GM12878 (cell line): ENCODE measurements at places on chromosomes 3 and 15. TPM values are rescaled to one million over a fixed set of nuclear protein-coding genes. Genes with fewer than 3 reads are reported as not detected.

GRCh38 chr15:74917676-74918075, 11.0 kb upstream of the FAM219B start:
- no peak overlapping the region for H3K27ac ChIP-seq
- no peak for DNase-seq
- no peak overlapping the region for H3K4me3 ChIP-seq
- H3K4me1 ChIP-seq: no peaks in the 10 kb centered on the region

DNA sequence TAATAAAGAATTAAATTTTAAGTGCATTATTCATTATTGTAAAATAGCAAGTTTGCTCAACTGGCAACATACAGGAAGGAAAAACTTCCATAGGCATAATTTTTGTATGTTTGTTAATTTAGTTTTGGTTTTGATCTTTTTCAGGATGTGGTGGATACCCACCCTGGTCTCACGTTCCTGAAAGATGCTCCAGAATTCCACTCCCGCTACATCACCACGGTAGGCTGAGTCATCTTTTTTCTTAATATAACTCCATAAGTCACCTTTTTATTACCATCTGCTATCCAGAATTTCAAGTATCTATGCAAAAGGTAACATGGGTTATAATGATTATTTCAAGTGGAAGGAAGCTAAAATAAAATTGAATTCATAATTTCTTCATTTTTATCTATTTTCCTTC, 104.8 kb downstream of the PPP2R3A start:
- H3K4me1 ChIP-seq: no peaks in the 10 kb centered on the region
- H3K4me3 ChIP-seq: no peak overlapping the region

- H3K27ac ChIP-seq: peak within 1 kb of the TSS; percentile 68
- H3K36me3 ChIP-seq: no peaks in the 10 kb centered on the region
- no peaks in the 10 kb centered on the region for H3K27me3 ChIP-seq
- H3K4me3 ChIP-seq: peak within 1 kb of the TSS; percentile 65
- peaks cover 17% of the 10 kb centered on the region for H3K4me1 ChIP-seq
Observed at GRCh38 chr3:185552358-185552877, at the start of gene LIPH. Gene LIPH (minus strand): TSS chr3:185552588. CDS start chr3:185552471, 117 bp downstream.

Gene PIERCE2
- 0.48 TPM in 1 of 2 replicates, not detected in the other for total RNA-seq

Gene PRSS50
- not detected in 2 replicates for total RNA-seq

Gene RTP3
- total RNA-seq: not detected in 2 replicates

GRCh38 chr3:118267588-118267987, 767.1 kb downstream of the IGSF11 start:
- H3K27ac ChIP-seq: no peak overlapping the region
- H3K4me1 ChIP-seq: no peaks in the 10 kb centered on the region

DNA sequence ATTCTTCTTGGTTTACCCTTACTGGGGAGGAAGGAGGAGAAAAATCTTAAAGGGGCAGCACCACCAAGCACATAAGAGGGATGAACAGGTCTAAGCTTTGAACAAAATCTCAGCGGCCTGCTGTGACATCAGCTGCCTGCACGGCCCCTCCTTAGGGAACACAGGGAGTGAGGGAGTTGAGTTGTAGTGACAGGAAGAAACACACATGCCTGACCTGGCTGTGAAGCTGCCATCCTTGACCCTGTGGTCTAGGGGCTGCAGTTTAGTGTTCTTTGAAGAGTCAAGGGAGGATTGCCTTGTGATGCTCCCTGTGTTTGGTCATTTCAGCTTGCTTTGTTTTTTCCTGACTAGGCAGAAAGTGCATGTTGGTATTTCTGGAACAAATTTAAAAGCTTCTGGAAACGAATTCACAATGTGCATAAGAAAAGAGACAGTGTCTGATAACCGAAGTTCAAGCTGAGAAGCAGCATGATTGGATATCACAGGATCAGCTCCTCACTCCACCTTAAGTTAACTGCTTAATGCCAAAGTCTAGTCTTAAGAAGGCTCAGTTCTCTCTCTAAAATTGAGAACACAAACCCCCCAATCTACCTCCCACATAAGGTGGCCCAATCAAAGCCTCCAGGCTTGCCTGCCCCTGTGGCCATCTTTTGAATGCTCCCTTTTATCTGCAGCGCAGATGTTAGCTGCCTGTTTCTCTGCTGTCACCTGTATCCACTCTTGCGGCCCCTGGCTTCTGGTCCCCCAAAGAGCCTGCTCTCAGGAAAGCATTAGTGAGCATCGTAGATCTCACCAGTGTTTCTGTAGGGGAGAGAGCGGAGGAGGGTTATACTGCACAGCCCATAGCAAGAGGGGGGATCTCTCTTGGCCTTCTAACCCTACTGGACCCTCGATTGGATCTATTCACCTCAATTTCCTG, 82.2 kb downstream of the SCN11A start:
- no peaks in the 10 kb centered on the region for H3K36me3 ChIP-seq
- H3K4me3 ChIP-seq: no peak overlapping the region
- no peaks in the 10 kb centered on the region; the same call in 1 of the 2 replicates for H3K27me3 ChIP-seq
- no peak overlapping the region for H3K27ac ChIP-seq
- DNase-seq: no peak

Gene FURIN
- 36.9 and 39.9 TPM in 2 replicates for total RNA-seq

Gene C15orf61
- total RNA-seq: 6.2 and 7.4 TPM in 2 replicates

Gene KIF23
- 40.6 and 43.1 TPM in 2 replicates for total RNA-seq

- DNase-seq: no peak
- H3K27ac ChIP-seq: no peak overlapping the region
- no peak overlapping the region for H3K4me3 ChIP-seq
- H3K4me1 ChIP-seq: no peaks in the 10 kb centered on the region; the same call in 1 of the 2 replicates
- peaks cover 2% of the 10 kb centered on the region; the same call in 1 of the 2 replicates for H3K36me3 ChIP-seq
- H3K27me3 ChIP-seq: no peaks in the 10 kb centered on the region
Observed at GRCh38 chr3:149639093-149639486, 18.7 kb downstream of the WWTR1 start.

DNA sequence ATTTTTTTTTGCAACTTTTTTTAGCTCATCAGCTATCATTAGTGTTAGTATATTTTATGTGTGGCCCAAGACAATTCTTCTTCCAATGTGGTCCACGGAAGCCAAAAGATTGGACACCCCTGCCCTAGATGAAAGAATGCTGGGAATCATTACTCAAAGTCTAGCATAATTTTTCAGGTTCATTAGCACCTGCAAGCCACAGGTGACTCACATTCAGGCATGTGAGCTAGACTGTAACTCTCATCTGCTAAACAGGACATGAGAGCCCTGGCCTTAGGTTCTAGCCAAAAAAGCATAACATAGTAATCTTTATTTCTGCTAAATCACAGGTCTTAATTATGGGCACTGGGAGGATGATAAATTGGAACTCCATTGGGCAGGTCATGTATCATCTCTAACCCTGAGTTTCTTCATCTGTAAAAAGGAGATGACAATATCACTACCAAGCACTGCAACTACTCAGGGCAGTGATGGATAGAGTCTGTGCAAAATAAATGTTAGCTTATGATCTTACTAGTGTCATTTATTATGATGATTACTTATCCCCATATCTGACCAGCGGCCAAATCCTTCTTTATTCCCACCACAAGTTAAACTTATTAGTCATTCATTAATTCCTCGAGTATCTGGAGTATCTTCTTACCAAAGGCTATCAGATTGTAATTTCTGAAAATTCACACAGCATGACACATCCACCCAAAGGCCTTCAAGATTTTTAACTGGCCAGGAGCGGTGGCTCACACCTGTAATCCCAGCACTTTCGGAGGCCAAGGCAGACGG, 125.0 kb downstream of the PLD1 start:
- H3K4me3 ChIP-seq: no peak overlapping the region
- H3K27me3 ChIP-seq: no peaks in the 10 kb centered on the region
- H3K36me3 ChIP-seq: no peaks in the 10 kb centered on the region
- H3K27ac ChIP-seq: no peak overlapping the region

GRCh38 chr15:78398076-78398825, 39.8 kb upstream of the IREB2 start:
- no peak overlapping the region for H3K27ac ChIP-seq
- H3K4me3 ChIP-seq: no peak overlapping the region
- DNase-seq: no peak
- no peaks in the 10 kb centered on the region; the same call in 1 of the 2 replicates for H3K27me3 ChIP-seq
- no peaks in the 10 kb centered on the region for H3K4me1 ChIP-seq

- H3K4me1 ChIP-seq: no peaks in the 10 kb centered on the region
- H3K4me3 ChIP-seq: no peak overlapping the region
- no peak for DNase-seq
- H3K27me3 ChIP-seq: no peaks in the 10 kb centered on the region; the same call in 1 of the 2 replicates
- H3K36me3 ChIP-seq: no peaks in the 10 kb centered on the region
Observed at GRCh38 chr3:50557915-50558314, 9.6 kb downstream of the C3orf18 start.

GRCh38 chr15:62464705-62465104, 299.6 kb upstream of the C2CD4B start:
- no peak for DNase-seq
- no peaks in the 10 kb centered on the region for H3K4me1 ChIP-seq
- no peak overlapping the region for H3K27ac ChIP-seq
- H3K27me3 ChIP-seq: no peaks in the 10 kb centered on the region
- H3K4me3 ChIP-seq: no peak overlapping the region
- H3K36me3 ChIP-seq: no peaks in the 10 kb centered on the region
